ENCODE measurements at places on chromosomes 6 and 20. TPM values are rescaled to one million over a fixed set of nuclear protein-coding genes. Genes with fewer than 3 reads are reported as not detected.

The NOX3 gene
- total RNA-seq = not detected

The MDC1 gene
- total RNA-seq = 33.3 TPM

The IRAK1BP1 gene
- total RNA-seq = 3.3 TPM

The RHAG gene
- not detected for total RNA-seq

The EYA4 gene
- 1.7 TPM for total RNA-seq

DNA sequence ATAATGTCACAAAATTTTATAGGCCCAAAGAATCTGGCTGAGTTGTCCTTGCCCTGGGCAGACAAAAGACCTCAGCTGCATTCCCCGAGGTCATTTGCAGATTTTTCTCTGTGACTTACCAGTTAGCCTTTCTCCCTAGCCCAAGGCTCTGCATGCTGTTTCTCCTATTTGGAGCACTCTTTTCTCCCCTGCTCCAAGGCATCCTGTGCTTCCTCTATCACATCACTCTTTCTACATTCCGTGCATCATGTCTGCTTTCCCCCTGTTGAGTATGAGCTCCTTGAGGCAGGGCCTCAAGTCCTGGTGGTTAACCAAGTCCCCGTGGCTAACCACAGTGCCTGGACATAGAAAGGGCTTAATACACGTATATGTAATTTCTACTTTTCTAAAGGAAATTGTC is 593 bp upstream of the GSTA3 start:
- no peak for DNase-seq

DNA sequence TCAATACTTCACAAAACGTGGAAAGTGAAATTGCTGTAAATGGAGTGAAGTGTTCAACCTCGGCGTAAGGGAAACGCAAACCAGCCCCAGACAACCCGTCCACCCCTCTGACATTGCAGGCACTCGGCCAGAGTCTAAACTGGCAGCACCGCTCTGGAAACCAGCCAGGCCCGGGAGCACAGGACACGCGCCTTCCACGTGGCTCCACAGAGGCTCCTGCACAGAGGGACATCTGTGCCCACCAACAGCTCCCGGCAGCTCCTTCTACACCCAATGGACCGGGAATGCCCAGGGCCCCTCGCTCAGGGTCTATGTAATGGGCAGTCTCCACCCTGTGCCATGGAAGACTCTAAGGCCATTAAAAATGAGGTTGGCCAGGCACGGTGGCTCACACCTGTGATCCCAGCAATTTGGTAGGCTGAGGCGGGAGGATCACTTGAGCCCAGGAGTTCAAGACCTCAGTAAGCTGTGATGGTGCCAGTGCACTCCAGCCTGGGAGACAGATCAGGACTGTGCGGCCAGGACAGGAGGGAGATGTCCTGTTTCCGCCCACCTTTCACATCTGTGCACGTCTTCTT is 3.4 kb upstream of the HELZ2 start:
- DNase-seq = peak; percentile 80

GRCh38 chr6:2976571-2977085 is 5.3 kb upstream of the SERPINB6 start:
- DNase-seq = no peak

DNA sequence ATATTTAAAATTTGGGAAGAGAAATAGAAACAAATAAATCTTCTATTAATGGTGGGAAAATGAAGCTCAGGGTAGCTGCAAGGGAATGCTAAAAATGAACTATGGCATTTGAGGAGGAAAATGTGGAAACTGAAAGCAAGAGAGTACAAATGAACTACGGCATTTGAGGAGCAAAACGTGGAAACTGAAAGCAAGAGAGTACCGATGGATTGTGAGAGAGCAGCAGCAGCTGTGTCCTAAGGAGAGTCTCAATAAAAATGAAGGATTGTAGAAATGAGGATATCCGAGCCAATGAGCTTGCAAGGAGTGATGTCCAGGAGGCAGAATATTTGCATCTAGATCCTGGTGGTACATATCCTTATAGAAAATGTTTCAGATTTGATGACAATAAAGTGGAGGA is 547.1 kb upstream of the ZNF337 start:
- no peak for DNase-seq

DNA sequence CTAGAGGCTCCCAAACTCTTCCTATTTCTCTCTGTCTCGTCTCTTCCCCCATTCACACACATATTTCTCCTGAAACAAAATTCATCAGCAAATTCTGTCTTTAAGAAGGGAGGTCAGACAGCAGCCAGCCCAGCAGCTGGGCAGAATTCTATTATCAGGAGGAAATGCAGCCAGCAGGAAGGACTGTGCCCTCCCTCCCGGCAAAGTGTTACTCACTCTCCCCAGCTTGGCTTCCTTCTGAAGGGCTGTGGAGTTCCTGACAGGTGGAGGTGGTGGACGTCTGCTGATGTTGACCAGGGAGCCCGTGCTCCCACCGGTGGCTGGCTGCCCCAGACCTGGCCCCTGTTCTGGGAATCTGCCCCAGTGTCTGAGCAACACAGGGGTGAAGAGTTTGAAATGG is 37.3 kb downstream of the KCNB1 start:
- no peak for DNase-seq

- DNase-seq = no peak
Observed at GRCh38 chr6:116400328-116400727, 29.6 kb downstream of the DSE start.

DNA sequence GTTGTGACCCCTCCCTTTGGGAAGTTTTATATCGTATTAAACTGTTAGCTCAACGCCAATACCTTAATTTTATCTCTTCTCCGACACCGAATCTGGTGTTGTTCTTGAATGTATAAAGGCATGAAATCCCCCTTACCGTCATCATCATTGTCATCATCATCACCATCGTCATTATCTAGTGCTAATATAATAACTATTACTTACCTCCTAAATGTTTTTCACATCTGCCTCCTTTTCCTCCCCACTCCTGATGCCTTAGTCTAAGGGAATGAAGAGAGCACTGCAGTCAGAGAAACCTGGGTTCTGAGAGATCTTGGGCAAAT is 677 bp upstream of the ZBTB24 start:
- DNase-seq = no peak

- DNase-seq = no peak
Observed at GRCh38 chr6:157226761-157227160, 96.6 kb downstream of the TMEM242 start.

GRCh38 chr6:55953335-55953734 is 77.9 kb upstream of the BMP5 start:
- DNase-seq = no peak

- no peak for DNase-seq
Observed at GRCh38 chr6:155351273-155352129, 37.2 kb upstream of the TFB1M start.

GRCh38 chr6:56902641-56903464 is 52.1 kb upstream of the BEND6 start:
- DNase-seq = no peak

GRCh38 chr6:159037756-159038290 is 7.0 kb downstream of the TAGAP start:
- no peak for DNase-seq

DNA sequence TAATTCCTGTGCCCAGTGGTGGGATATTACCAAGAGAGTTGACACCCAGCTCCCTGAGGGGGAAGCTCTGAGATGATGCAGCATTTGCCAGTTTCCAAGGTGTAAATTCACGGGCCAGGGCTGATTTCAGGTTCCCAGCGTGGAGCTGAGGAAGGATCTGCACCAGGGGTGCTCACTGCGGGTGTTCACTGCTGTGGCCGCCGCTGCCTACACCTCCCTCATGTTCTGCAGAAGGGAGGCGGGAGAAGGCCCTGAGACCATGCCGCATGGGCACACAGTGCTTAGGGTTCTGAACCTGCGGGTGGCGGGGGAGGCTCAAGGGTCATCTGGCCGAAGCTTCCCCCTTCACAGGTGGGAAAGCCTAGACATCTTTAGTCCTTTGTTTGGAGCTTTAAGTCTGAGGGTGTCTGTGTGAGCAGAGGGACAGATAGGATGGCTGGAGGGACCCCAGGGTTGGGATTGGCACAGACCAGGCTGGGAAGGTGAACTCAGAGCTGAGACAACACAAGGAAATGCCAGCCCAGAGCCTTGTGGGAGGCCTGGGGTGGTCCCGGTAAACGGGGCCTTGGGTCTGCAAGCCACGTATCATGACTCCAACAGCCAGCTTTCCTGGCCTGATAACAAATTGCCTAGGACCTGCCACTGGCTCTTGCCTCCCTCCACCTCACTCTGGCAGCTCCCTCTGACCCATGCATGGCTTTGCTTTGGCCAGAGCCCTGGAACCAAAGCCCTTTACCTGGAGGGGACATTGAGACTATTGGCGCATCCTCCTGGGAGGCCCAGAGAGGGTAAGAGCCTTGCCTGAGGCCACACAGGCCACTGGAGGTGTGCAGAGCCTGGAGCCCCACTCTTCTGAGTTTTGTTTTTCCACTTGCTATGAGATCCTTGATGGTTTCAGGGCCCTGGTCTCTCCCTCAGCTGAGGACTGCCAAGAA is 40.4 kb downstream of the SYNJ2 start:
- peak; percentile 61 for DNase-seq

DNA sequence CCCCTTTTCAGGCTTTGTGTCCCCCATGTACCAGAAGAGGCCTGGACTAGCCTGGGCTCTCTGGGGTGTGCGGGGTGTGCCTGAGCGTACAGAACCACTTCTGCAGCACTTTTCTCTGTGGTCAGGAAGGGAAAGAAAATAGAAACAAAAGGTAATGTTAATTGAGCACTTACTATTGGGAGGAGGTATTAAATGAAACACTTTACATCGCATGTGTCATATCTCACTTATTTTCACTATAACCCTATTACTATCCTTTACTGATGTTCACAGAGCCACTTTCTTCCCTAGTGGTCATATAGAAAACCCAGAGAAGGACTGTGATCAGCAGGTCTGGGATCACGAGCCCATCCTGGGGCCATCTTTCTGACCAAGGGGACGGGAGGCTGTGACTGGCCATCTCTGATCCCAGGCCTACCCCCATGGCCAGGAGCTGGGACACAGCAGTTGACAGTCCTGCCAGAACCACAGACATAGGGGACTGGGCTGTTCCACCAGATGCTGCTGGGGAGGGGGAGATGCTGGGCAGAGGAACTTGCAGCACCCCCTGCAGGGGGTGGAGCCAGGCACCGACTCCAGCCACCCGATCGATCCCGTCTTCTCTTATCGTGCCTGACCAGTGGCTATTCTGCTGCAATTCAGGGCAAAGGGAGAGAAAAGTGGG is 107.6 kb downstream of the VEGFA start:
- no peak for DNase-seq

- no peak for DNase-seq
Observed at GRCh38 chr20:50394569-50394968, 115.6 kb upstream of the PTPN1 start.

GRCh38 chr6:52494298-52495072 is 74.3 kb downstream of the EFHC1 start:
- no peak for DNase-seq

DNA sequence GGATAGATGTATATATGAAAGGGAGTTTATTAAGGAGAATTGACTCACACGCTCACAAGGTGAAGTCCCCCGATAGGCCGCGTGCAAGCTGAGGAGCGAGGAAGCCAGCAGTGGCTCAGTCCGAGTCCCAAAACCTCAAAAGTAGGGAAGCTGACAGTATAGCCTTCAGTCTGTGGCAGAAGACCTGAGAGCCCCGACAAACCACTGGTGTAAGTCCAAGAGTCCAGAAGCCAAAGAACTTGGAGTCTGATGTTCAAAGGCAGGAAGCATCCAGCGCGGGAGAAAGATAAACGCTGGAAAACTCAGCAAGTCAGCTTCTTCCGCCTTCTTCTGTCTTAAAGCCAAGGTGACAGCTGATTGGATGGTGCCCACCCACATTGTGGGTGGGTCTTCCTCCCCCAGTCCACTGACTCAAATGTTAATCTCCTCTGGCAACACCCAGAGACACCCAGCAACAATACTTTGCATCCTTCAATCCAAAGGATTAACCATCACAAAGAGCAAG is 102.6 kb upstream of the GJE1 start:
- DNase-seq = no peak

Data from aorta (tissue), 5 donors.